Natural killer cell treated with Interleukin-12 subunit alpha and Interleukin-12 subunit beta and Interleukin-15 and Interleukin-18, amount 100 ng/mL, for 72 hours (primary cell): ENCODE measurements at places on chromosomes 1 and 21. TPM values are rescaled to one million over a fixed set of nuclear protein-coding genes. Genes with fewer than 3 reads are reported as not detected.

DNA sequence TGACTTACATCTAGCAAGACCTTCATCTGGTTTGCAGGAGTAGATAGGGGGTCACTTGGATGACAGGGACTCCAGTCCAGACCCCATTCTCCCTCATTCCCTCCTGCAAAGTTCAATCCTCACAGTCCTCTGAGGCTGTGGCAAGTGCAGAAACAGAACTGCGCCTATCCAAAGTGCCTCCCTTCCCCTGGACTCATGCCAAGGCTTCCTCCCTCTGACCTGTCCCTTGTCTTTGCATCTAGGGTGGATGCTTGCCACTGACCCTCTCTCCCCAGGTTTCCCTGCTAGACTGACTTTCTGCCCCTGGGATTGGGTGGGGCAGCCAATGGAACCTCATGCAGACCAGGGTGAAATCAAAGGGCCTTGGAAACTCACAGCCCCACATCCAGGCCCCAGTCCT, 18.7 kb downstream of the PRAMEF1 start:
- no peak for DNase-seq

- no peak for DNase-seq
These were observed 91.5 kb downstream of the SPATA46 start for GRCh38 chr1:162285149-162285561.

DNA sequence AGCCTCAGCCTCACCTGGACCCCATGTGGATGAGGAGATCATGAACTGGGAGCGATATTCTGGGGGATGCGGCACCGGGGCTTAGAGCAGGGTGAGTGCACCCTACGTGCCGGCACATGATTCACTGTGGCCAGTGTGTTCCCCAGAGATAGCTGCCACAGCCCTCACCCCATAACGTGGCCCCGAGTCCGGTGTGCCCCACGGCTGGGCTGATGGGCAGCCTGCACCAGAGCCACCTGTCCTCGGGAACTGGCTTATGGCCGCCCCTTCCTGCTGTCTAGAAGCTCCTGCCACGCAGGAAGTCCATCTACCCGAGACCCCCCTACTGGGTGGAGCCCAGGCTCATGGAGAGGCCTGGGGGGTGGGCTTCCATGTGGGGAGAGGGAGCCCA, 39.1 kb upstream of the SLC19A1 start:
- DNase-seq: no peak

DNA sequence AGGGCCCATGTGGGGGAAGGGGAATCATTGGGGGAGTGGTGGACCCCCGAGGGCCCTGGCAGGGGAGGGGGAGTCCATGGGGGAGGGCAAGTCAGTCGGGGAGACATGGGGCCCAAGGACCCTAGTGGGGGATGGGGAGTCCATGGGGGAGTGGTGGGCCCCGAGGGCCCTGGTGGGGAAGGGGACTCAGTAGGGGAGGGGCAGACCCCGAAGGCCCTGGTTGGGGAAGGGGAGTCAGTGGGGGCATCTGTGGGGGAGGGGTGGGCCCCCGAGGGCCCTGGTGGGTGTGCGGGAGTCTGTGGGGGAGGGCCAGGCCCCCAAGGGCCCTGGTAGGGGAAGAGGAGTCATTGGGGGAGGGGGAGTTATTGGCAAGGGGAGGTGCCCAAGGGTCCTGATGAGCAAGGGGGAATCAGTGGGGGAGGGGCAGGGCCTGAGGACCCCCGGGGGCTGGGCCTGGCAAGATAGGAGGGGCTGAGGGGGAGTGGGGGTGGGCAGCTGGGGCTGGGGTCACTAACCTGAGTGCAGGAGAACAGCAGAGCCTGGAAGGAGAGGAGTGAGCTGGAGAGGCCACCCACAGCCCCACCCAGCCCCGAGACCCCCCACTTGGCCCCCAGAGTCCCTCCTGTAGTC, 2.1 kb downstream of the MXRA8 start:
- no peak for DNase-seq

DNA sequence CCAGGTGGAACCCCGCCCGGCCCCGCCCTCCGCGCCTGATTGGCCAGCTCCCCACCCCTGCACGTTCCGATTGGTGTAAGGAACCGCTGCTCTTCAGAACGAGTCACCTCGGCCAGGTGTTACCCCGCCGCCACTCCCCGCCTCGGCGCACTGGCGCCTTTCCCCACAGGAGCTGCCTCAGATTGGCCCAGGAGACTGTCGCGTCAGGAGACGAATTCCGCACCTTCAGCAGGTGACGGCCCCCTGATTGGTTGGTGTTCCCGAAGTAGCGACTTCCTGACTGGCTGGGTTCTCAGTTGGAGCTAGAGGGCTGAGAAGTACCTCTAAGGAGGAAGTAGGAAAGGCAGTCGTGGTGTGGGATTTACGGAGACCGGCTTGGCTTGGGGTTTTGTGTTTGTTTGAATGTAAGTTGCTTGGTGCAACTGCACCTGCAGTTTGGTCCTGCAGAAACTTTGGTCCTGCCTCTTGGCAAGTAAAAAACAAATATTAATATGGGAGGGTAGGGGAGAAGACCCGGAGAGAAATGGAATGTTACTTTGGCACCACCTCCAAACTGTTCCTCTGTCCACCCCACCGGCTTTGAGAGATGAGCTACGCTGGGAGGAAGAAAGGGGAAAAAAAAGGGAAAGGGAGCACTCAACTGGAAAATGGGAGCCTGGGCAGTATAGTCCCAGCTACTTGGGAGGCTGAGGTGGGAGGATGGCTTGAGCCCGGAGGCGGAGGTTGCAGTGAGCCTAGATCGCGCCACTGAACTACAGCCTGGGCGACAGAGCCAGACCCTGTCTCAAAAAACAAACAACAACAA, 415 bp upstream of the F11R start:
- DNase-seq: peak; percentile 86

Gene ZYG11B
- total RNA-seq: 8.3 TPM

Gene TSSK3
- 0.36 TPM for total RNA-seq

Gene EXTL1
- total RNA-seq: not detected
